ENCODE measurements at places on chromosomes 3 and 15. TPM values are rescaled to one million over a fixed set of nuclear protein-coding genes. Genes with fewer than 3 reads are reported as not detected.

DNA sequence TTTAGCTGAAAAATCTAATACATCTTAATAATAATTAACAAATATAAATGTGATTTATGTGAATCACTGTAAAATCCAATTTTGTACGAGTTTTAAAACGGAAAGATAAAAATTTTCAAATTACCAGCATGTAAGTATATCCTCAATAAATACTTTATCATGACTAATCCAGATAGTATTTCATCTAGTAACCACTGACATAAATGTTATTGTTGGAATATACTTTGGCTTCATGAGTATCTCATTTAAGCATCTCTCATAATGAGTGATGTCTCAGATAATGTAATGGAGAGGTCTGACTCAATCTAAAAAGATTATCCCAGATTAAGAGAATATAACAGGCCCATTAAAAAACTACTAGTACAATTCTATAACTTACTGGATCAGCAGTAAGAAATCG lies 216.3 kb downstream of the STAG1 start:
- H3K36me3 ChIP-seq, result no peaks in the 10 kb centered on the region
- no peak overlapping the region for H3K27ac ChIP-seq
- no peak overlapping the region for H3K4me3 ChIP-seq
- DNase-seq, result no peak
- H3K27me3 ChIP-seq, result no peaks in the 10 kb centered on the region

GRCh38 chr3:191531434-191531972 lies 70.5 kb downstream of the PYDC2 start:
- no peak for DNase-seq
- no peaks in the 10 kb centered on the region for H3K36me3 ChIP-seq
- no peaks in the 10 kb centered on the region for H3K27me3 ChIP-seq

- no peaks in the 10 kb centered on the region for H3K27me3 ChIP-seq
- peak; percentile 29 for DNase-seq
- H3K4me1 ChIP-seq, result peaks cover 81% of the 10 kb centered on the region
- H3K27ac ChIP-seq, result peak overlapping the region; percentile 90
- no peak overlapping the region for H3K4me3 ChIP-seq
Measured at GRCh38 chr15:58393241-58393662, 38.5 kb upstream of the LIPC start.

- no peaks in the 10 kb centered on the region for H3K4me1 ChIP-seq
- no peak overlapping the region for H3K27ac ChIP-seq
- no peaks in the 10 kb centered on the region for H3K27me3 ChIP-seq
- H3K36me3 ChIP-seq, result no peaks in the 10 kb centered on the region
- H3K4me3 ChIP-seq, result no peak overlapping the region
Measured at GRCh38 chr3:102302020-102302419, 132.8 kb upstream of the ZPLD1 start.

- DNase-seq, result no peak
- no peak overlapping the region for H3K4me3 ChIP-seq
- no peak overlapping the region for H3K27ac ChIP-seq
- H3K36me3 ChIP-seq, result no peaks in the 10 kb centered on the region
- H3K27me3 ChIP-seq, result no peaks in the 10 kb centered on the region
- no peaks in the 10 kb centered on the region for H3K4me1 ChIP-seq
Measured at GRCh38 chr3:140143367-140144069, 208.5 kb downstream of the CLSTN2 start.

GRCh38 chr3:32238453-32239306 lies at the start of gene CMTM8:
CMTM8 (plus strand) TSS chr3:32238680; CDS start chr3:32238973, 293 bp downstream.
- DNase-seq, result peak; percentile 83
- H3K4me3 ChIP-seq, result peak within 1 kb of the TSS; percentile 87
- H3K4me1 ChIP-seq, result peaks cover 14% of the 10 kb centered on the region

- no peaks in the 10 kb centered on the region for H3K27me3 ChIP-seq
- no peak overlapping the region for H3K4me3 ChIP-seq
- no peaks in the 10 kb centered on the region for H3K36me3 ChIP-seq
- no peaks in the 10 kb centered on the region for H3K4me1 ChIP-seq
- DNase-seq, result no peak
- no peak overlapping the region for H3K27ac ChIP-seq
Measured at GRCh38 chr15:71899674-71900073, 89.3 kb downstream of the NR2E3 start.

DNA sequence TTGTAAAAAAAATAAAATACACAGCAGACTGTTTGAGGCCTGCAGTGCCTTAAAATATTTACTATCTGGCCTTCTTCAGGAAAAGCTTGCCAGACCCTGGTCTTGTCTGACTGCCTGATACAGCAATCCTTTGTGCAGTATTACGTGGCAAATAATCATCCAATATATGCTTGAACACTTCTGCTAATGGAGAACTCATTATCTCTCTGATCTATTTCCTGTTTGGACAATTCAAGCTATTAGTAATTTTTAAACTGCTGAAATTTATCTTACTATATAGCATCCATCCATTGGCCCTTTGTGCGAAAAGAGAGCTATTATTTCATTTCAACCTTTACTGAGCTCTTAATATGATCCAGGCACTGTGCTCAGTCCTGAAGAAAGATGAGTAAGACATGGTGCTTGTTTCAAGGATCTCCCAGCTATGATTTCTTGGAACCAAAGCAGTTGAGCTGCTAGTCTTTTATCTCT lies 15.9 kb downstream of the ATG7 start:
- 0 out of 2 replicates have a peak, but pooled peaks cover 11% of the 10 kb centered on the region for H3K4me1 ChIP-seq
- no peak overlapping the region for H3K4me3 ChIP-seq
- no peak for DNase-seq
- H3K27me3 ChIP-seq, result no peaks in the 10 kb centered on the region

DNA sequence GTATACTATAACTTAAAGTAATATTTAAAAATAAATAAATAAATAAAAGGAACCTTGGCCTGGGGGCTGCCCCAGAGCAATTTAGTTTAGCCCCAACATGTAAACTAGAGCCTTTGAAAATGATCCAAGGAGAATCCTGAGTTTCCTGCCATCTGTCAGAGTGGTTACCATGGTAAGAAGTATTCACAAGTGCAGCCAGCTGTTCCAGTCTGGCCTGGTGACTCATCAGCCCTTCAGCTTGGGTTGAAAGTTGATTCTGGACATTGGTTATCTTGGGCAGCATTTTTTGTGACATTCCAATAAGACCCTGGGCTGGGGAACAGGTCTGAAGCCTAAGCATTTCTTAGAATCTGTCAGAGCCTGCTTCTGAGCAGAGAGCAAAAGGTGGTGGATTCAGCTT lies 72.7 kb upstream of the LRTM1 start:
- DNase-seq, result peak; percentile 2
- H3K4me3 ChIP-seq, result no peak overlapping the region
- H3K4me1 ChIP-seq, result no peaks in the 10 kb centered on the region

- H3K27me3 ChIP-seq, result no peaks in the 10 kb centered on the region
- H3K4me3 ChIP-seq, result no peak overlapping the region
- DNase-seq, result no peak
- no peaks in the 10 kb centered on the region for H3K4me1 ChIP-seq
- no peak overlapping the region for H3K27ac ChIP-seq
Measured at GRCh38 chr3:155024006-155024638, 56.0 kb upstream of the MME start.

DNA sequence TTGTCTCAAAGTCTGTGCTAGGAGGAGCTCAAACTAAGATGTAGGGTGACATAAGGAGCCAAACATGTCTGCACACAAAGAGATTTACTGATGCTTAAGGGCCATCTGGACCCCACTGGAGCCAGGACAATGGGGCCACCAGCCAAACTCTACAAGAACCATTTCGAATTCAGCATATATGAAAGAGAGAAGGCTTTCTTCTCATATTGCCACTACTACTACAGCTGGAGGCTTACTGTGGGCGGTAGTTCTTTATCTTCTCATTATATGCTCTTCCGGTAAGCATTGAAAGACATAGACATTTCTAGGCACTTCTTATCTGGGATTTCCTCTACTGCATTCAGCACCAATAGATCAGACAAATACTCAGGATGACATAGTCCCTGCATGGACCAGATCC lies 404.4 kb upstream of the PROK2 start:
- no peak for DNase-seq
- no peaks in the 10 kb centered on the region for H3K36me3 ChIP-seq
- no peaks in the 10 kb centered on the region for H3K4me1 ChIP-seq

GRCh38 chr3:153158189-153158588 lies 3.8 kb upstream of the RAP2B start:
- H3K27ac ChIP-seq, result no peak overlapping the region
- H3K4me1 ChIP-seq, result peaks cover 29% of the 10 kb centered on the region
- no peak overlapping the region for H3K4me3 ChIP-seq
- no peaks in the 10 kb centered on the region for H3K36me3 ChIP-seq
- DNase-seq, result no peak

- H3K27me3 ChIP-seq, result no peaks in the 10 kb centered on the region
- DNase-seq, result no peak
- no peak overlapping the region for H3K4me3 ChIP-seq
- peaks cover 1% of the 10 kb centered on the region for H3K36me3 ChIP-seq
- H3K27ac ChIP-seq, result no peak overlapping the region
Measured at GRCh38 chr3:47410417-47410720, 29.5 kb downstream of the PTPN23 start.

DNA sequence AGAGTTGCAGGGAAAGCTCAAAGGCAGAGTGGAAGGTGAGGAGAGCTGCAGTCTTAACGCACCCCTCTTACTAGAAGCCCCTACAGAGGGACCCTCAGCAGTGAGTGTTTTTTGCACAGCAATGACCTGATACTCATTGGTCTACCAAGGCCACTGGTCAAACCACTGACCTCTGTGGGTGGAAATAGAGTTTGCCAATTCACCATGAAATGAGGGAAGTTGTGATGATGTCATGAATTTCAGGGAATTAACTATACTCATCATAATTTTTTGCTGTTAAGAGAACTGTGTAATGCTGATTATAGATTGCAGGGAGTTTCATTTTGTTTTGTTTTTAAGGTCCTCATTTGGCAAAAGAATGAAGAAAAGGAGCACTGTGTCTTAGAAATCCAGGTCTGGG lies 101.7 kb upstream of the SMAD3 start:
- no peaks in the 10 kb centered on the region for H3K27me3 ChIP-seq
- H3K27ac ChIP-seq, result no peak overlapping the region
- no peak for DNase-seq
- no peaks in the 10 kb centered on the region for H3K36me3 ChIP-seq

DNA sequence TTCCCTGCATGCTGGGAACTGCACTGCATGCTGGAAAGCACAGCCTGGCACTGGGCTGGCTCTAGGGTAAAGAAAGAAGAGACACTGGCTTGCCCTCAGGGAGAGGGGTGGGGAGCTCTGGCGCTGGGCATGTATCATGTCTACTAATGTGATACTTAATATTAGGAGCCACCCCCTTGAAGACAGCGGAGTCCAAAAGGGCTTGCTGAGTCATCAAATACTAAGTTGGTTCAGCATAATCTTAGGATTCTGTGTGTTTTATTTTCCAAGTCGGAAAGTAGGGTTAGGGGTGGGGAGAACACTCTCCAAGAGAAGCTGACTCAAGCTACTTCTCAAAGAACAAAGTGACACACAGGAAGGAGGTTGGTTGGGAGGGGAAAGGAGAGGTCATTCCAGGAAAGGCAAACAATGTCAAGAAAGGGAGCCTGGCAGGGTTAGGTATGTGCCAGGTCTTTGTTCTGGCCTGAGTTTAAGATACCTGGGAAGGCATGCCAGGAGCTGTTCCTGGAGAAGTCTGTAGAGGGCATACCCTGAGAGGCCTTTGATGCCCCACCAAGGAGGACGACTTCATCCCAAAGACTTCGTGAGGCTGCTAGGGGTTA lies 237.8 kb upstream of the NR2E3 start:
- no peaks in the 10 kb centered on the region for H3K27me3 ChIP-seq
- H3K4me3 ChIP-seq, result no peak overlapping the region

DNA sequence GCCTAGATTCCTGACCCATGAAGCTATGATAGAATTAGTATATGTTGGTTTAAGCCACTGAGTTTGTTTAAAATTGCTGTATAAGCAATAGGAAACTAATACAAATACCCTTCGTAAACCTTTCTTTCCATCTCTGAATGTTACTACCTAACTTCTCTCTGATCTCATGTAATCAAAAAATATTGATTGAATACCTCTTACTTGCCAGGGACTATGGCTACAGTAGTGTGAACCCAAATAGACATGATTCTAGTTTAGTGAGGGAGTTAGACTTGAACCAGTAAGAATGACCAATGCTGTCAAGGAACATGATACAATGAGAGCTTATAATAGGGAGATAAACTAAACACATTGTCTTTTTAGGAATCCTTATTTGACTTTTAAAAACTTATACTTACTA lies 19.4 kb downstream of the STT3B start:
- no peak overlapping the region for H3K27ac ChIP-seq
- H3K4me3 ChIP-seq, result no peak overlapping the region
- H3K4me1 ChIP-seq, result peaks cover 5% of the 10 kb centered on the region
- DNase-seq, result no peak

The GOLGA6L4 gene
- 1.4 TPM for total RNA-seq

The ALS2CL gene
- total RNA-seq, result 11.2 TPM

The MGLL gene
- 7.8 TPM for total RNA-seq

The PRICKLE2 gene
- total RNA-seq, result 6.0 TPM

The SCAMP5 gene
- 9.2 TPM for total RNA-seq

The ZNF106 gene
- 47.8 TPM for total RNA-seq

The SLC38A3 gene
- total RNA-seq, result 16.8 TPM

The LRRIQ4 gene
- not detected for total RNA-seq

The ALPK3 gene
- 0.43 TPM for total RNA-seq

The CPN2 gene
- not detected for total RNA-seq

Data from Caco-2 (cell line).